ENCODE measurements at places on chromosomes 7 and 10.

DNA sequence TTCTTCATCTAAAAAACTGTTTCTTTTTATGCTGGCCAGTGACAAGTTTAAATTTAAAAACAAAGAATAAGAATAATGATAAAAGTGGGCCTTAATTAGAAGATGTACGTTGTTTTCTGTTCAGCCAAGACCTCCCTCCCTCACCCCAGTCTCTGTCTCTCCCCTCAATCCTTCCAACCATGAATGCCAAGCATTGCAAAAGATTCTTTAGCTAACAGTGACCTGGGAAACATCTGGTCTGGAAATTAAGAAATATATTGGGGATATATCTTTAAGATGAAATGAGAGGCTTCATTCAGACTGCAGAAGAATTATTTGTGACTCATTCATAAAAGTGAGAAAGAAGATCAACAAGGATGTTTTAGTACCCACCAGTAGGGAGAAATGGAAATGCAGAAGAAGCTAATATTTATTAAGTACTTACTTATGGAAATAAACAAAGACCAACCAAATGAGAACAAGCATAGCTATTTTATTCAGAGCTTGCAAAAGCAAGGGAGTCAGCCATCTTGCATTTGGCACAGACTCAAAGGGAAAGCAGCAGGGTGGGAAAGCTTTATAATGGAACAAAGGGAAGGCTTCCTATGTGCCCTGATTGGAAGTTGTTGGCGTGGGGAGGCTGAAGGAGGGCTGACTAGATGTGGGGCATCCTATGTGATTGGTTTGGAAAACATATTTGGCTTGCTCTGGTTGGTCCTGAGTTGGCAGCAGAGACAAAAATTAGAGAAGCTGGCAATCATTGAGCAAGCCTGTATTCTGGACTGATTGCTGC is 595.4 kb upstream of the GHITM start:
- no peaks in the 10 kb centered on the region for H3K4me1 ChIP-seq
- no peak overlapping the region for H3K27ac ChIP-seq
- H3K4me3 ChIP-seq, result no peak overlapping the region
- H3K27me3 ChIP-seq, result no peaks in the 10 kb centered on the region
- no peak for DNase-seq

DNA sequence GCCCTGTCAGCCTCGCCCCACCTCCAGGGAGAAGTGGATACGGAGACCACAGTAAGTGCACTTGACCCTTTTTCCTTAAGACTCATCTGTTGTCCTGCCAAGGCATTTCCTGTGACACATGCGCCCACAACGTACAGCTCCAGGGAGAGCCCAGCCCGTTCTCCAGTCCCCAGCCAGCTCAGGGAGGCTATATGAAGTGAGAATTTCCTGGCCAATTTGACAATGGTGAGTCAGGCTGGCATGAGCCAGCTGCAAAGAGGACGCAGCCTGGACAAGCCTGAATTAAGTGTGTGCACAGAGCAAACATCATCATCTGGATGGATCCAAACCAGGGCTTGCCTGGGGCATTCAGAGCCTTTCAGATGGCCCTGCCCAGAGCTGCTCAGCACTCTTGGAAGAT is 244.8 kb downstream of the KCNMA1 start:
- no peak overlapping the region for H3K4me3 ChIP-seq
- no peak for DNase-seq
- no peaks in the 10 kb centered on the region for H3K4me1 ChIP-seq
- no peaks in the 10 kb centered on the region for H3K36me3 ChIP-seq

DNA sequence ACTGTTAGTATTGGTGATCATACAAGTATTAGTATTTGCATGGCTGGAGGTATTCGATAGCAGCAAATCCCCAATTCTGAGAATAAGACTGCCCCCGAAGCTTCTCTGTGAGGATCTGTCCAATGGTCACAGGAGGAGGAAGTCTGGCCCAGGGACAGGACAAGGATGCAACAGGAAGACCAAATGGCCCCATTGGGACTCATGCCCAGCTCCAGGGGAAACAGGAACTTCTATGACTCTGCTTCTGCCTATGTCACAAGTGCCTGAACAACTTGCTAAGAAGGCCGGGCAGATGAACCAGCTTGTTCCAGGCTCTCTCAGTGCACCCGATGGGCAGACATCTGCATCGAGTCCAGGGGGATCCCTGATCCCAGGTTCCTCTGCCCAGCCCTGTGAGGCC is 172.0 kb upstream of the GRB10 start:
- H3K27ac ChIP-seq, result no peak overlapping the region
- no peaks in the 10 kb centered on the region for H3K4me1 ChIP-seq
- H3K36me3 ChIP-seq, result no peaks in the 10 kb centered on the region
- no peak overlapping the region for H3K4me3 ChIP-seq
- peaks cover 17% of the 10 kb centered on the region for H3K27me3 ChIP-seq
- no peak for DNase-seq

DNA sequence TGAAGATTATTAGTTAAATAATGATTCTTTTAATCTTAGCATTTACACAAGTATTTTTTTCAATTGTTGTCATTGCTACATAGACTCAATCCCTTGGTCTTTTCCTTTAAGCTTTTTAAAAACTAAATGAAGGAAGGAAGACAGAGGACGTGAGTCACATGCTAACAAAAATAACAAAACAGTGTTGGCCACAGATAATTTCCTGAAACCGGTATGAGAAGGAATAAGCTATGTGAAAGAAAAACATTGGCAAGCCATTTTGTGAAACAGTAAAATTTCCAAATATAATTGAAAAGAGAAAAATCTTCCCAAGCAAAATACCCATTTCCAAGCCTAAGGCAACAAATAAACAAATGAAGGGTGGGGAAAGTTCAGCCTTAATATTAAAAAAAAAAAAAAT is 223.0 kb downstream of the AHR start:
- no peak overlapping the region for H3K4me3 ChIP-seq
- H3K36me3 ChIP-seq, result no peaks in the 10 kb centered on the region
- no peaks in the 10 kb centered on the region for H3K27me3 ChIP-seq
- H3K27ac ChIP-seq, result no peak overlapping the region
- H3K4me1 ChIP-seq, result peaks cover 8% of the 10 kb centered on the region
- no peak for DNase-seq

- H3K27me3 ChIP-seq, result no peaks in the 10 kb centered on the region
- H3K4me1 ChIP-seq, result peaks cover 51% of the 10 kb centered on the region
- H3K4me3 ChIP-seq, result peak overlapping the region; percentile 94
- no peak for DNase-seq
- H3K27ac ChIP-seq, result peak overlapping the region; percentile 99
Measured at GRCh38 chr10:88989824-88990383, 694 bp upstream of the FAS start.

Measured in T-helper 17 cell (primary cell).